Stimulated activated CD4-positive, alpha-beta T cell treated with anti-CD3 and anti-CD28 coated beads, Interleukin-4, amount 100 ng/mL, for 24 hours (primary cell): ENCODE measurements at places on chromosomes 2 and 18.

DNA sequence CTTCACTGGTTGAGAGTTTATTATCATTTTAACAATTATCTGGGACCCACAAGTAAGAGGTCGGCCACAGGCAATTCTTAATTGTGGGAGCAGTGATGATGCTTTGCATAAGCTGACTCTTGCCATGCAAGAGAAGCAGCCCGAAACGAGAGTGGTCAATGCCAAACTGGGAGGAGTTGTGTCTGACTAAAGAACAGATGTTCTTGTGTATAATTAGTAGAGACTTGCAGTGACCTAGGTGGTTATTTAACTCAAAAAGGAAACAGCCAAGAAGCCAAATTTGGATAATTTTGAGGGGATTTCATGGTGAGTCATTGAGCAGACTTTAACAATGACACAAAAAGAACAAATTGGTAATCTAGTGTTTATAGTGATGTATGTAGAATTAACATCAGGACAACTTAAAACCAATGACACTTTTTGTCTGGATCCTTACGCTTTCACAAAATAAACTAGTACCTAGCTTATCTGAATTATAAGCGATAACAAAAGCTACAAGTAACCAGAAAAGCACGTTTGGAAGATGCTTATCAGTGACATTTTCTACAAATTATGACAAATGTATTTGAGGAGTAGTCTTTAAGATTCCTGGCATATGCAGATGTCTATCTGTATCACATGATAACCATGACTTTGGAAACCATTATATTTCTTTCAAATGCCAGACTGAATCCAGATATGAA lies 184.7 kb upstream of the DLGAP1 start:
- DNase-seq: no peak

- no peak for DNase-seq
These were observed 31.0 kb downstream of the NAT8 start for GRCh38 chr2:73611193-73611592.

DNA sequence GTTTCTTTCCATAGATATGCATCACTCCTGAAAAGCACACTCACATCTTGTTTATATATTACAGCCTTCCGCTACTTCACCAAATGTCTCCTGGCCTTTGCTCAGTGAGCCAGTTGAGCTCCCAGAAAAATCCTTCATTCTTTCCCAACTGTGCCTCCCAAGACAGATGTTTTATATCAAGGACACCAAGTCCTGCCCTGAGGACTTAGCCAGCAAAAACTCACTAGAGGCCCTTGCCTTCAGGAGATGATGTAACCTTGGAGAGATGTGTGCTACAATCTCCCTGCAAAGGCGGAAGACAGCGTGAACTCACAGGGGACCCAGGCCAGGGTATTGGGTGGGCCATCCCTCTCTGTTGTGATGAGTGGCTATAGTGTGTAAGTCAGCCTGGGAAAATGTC lies 86.1 kb upstream of the CTAGE1 start:
- DNase-seq: no peak

DNA sequence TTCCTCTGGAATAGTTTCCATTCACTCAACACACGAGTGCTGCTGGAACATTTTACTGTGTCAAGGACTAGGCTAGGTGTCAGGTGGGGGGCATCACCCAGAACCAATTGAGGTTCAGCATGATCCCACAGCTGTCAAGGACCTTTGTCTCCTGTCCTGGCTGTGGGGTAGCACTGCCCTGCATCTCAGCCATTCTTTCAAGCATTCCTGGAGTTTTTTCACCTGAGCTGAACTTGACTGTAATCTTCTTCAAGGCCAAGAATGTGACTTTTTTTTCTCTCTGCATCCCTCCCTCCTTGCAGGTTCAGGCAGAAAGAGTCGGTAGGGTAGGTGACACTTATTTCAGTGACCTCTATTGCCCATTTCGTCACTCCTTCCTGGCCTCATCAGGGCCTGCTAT lies 3.5 kb downstream of the MAPK4 start:
- DNase-seq: no peak

DNA sequence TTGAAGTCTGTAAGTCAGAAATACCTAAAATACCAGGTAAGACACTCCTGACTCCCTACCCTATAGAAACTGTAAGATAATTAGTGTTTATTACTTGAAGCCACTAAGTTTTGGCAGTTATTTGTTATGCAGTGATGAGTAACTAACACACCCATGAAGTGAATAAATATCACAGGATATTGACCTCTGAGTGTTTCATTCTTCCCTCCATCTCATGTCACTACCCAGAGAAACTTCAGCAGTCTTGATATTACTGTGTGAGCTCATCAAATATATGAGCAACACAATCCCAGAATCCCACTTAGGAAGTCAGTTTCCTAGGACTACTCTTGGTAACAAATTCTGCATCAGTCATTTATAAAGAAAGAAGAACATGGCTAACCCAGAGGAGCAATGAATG lies 529.7 kb downstream of the FBXO15 start:
- no peak for DNase-seq

GRCh38 chr2:28868611-28869010 lies 1.5 kb downstream of the TRMT61B start:
- no peak for DNase-seq

- DNase-seq: peak; percentile 63
These were observed 2.1 kb upstream of the SLC30A3 start for GRCh38 chr2:27264753-27265535.

- DNase-seq: no peak
These were observed 23.3 kb upstream of the FHOD3 start for GRCh38 chr18:36274083-36274715.

- DNase-seq: no peak
These were observed 117.0 kb upstream of the EPAS1 start for GRCh38 chr2:46180189-46180588.

GRCh38 chr18:45245091-45245511 lies 370.2 kb upstream of the SLC14A2 start:
- no peak for DNase-seq

DNA sequence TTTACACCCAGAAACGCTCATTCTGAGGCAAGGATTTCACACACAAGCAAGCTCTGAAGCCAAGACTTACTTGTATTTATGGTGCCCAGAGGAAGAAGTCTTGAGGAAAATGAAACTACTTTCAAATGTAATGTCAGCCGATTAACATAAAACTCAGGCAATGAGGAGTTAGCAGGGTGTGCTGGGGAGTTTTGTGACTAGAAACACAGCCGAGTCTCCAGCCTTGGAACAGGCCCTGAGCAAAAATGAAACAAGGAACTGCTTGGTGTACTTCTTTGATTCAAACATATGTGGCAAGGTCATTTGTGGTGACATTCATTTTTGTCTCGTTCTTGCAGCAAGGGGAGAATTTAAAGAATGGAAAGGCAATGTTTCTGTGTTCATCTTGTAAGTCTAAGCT lies 4.5 kb downstream of the DYTN start:
- no peak for DNase-seq

DNA sequence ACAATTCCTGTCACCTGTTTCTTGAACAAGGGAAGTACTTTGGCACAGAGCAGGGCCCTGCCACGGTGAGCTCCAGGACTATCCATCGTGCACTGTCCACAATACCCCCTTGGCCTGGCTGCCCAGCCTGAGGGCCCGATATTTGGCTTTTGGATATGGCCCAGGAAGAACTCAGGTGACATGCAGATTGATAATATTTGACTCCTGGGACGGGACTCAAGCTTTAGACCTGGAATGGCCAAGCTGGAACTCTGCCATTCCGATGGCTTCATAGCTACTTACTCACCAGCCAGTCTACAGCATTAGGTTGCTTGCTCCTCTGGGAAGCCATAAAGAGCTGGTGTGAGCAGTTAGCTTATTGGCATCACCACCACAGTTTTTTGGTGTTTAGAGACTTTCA lies 26.6 kb downstream of the EML6 start:
- no peak for DNase-seq

DNA sequence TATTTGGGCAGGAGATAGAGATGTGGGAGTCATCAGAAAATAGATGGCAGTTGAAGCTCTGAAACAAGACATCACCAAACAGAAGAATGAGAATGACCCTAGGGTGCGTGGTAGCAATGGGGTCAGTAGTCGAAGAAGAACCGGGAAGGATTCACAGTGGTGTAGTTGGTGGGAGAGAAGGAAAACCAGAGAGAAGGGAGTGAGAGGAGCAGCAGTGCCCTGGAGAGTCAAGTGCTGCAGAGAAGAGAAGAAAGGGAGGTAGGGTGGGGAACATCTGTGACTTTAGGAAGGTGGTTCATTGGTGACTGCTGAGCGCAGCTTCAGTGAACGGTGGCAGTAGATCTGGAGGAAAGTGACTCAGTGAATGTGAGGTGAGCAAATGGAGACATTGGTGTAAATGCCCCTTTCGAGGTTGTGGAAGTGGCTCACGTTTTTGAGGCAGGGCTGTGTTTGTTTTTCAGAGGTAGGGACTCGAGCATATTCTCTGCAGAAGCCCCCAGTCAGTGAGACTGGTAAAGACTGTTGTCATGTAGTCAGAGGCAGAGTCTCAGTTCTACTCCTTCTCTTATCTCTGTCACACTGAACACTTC lies 36.4 kb downstream of the CDC42EP3 start:
- no peak for DNase-seq

DNA sequence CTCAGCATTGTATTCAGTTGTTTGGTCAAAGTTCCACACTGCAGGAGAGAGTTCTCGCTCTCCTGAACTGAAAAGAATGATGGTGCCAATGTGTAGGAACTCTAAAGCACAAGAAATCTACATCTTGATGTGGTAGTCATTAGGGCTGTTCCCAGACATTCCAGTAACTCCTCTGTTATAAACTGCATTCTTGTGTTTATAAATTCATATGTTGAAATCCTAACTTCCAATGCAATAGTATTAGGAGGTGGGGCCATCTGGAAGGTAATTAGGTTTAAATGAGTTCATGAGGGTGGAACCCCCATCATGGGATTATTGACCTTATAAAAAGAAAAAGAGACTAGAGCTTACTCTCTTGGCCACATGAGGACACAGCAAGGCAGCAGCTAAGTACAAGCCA lies 239.6 kb downstream of the CDH20 start:
- DNase-seq: no peak

GRCh38 chr2:30139131-30139870 lies 7.5 kb upstream of the YPEL5 start:
- peak; percentile 54 for DNase-seq

- no peak for DNase-seq
These were observed 364.5 kb upstream of the LINC00305 start for GRCh38 chr18:64513401-64513800.

- no peak for DNase-seq
These were observed 32.3 kb upstream of the PMAIP1 start for GRCh38 chr18:59867337-59868104.

DNA sequence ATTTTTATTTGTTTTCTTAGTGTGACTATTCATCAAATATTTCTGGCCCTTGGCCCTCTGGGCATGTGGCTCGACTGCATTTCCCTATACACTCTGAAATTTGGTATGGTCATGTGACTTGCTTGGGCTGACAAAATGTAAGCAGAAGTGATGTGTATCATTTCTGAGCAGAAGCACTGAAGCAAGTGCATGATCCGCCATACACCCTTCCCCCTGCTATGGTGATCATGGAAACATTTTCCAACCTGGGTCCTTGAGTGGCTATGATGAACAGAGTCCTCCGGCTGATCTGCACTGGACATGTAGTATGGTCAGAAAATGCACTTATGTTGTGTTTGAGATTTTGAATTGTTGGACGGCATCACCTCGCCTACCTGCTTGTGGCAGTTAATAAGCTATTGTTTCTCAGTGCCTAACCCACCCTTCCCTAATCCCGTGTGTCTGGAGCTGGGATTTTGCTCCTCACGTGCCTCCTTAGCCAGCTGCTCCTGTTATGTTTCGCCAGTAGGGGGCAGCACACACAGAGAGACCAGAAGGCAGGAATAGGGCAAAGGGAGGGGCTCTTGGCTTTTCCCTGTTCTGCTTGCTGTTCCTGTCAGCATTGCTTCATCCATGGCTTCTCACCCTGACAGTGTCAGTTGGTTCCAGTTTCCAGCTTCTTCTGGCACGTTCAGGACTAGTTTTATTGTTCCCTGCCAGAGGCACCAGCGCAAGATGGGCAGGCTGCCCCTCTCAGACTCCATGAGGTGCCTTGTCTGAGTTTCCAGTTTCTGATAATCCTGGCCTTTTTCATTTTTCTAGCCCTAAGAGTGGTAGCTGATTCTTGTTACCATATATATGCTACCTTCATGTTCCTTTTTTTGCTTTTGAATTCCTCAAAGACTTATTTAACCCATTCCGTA lies 207.4 kb downstream of the ARL6IP6 start:
- DNase-seq: peak; percentile 35

GRCh38 chr18:36729197-36729596 lies 99.6 kb downstream of the TPGS2 start:
- DNase-seq: no peak

GRCh38 chr2:136482966-136483365 lies 282.4 kb upstream of the THSD7B start:
- DNase-seq: no peak

GRCh38 chr2:106115250-106115649 lies 78.9 kb downstream of the UXS1 start:
- no peak for DNase-seq

DNA sequence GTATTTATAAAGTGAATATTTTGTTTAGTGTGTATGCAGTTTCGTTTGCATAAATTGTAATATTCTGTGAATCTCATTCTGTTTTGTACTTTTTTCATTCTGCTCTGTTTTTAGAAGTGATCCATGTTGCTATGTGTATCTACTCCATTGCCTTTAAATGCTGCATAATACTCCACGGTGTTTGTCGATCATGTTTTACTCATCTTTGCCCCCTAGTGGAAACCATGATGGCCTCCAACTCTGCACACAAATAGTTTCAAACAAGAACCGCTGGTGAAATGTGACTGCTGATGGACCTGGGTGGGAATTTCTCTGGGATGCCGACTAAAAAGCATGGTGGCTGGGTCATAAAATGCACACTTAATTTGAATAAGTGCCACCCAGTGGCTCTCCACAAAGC lies 32.0 kb upstream of the SKOR2 start:
- no peak for DNase-seq

DNA sequence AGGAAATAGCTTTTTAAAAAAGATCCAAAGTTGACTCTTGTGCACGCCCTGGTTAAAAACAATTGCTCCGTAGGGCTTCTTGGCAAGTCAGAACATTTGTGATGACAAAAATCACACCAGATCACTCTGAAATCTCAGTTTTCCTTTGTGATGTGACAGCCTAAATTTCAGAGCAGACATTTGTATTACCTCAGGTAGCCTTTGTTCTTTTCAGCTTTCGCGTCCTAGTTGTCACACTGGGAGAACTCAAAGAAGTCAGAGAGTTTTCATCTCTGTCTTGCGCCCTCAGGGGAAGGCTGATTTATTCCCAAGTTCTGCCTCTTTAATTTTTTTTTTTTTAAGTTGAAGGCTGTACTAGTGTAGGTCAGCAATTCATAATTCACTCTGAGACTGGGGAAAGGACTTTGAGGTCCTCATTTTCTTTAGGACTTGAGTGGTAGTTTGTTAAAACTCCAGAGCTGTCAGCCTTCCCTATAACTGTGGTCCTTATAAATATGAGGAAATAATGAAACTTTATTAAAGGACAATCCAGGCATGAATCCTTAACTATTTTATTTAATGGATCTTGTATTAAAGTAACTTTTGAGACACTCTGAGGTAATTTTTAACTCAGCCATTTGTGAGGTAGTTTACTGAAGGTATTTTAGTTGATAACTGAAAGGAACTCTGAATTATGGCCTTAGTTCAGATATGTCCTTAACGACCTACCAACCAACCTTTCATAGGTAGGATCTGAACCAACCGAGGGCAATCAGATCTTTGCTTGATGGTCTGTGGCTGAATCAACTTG lies 525.1 kb upstream of the FAM98A start:
- DNase-seq: no peak
